Hematopoietic multipotent progenitor cell treated with erythropoietin and hydrocortisone succinate and interleukin-3 and kit ligand, for 6 days (in vitro differentiated cells): ENCODE measurements at places on chromosomes 11 and 22.
A peak's percentile ranks its signal among the peaks of the same experiment; 100 is the strongest.

- DNase-seq = peak; percentile 42
Observed at GRCh38 chr11:7577291-7578190, 63.7 kb downstream of the PPFIBP2 start.

DNA sequence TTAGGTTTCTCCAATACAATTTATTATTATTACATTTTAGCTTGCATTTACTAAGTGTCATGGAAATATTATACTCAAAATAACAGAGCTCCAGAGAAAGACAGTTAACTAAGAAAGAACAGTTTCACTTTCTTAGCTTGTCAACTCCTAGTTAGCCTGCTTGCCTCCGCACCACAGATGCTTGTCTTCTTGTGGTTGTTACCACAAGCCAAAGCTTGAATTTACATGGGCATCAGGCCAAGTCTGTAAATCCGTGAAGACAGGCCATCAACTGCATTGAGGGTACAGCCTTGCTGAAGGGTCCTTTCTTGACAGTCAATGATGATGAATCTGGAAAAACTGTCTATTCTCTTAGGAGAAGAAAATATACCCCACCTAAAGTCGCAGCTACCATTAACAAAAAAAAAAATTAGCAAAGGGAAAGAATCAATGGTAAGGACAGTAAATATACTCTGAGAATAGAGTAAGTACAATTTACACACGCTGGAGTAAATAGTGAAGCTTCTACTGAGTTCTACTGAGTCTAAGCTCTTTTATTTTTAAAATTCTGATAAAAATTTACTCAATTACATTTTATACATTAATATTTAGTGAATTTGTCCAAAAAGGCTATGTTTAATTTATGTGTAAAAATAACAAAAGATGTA, 15.6 kb upstream of the DENND5A start:
- DNase-seq = peak; percentile 91

GRCh38 chr11:47912843-47913437, 64.8 kb upstream of the NUP160 start:
- DNase-seq = no peak

GRCh38 chr22:38419858-38420160, 35.2 kb downstream of the KCNJ4 start:
- DNase-seq = no peak
